CD4-positive, CD25-positive, alpha-beta regulatory T cell (primary cell): ENCODE measurements at places on chromosomes 6 and 20. TPM values are rescaled to one million over a fixed set of nuclear protein-coding genes. Genes with fewer than 3 reads are reported as not detected.

DEFB129 gene
- not detected for polyA plus RNA-seq

GRCh38 chr6:32222333-32223230 is 1.3 kb downstream of the NOTCH4 start:
- no peaks in the 10 kb centered on the region for H3K4me1 ChIP-seq
- H3K27me3 ChIP-seq: no peaks in the 10 kb centered on the region
- no peaks in the 10 kb centered on the region for H3K36me3 ChIP-seq
- DNase-seq: no peak

DNA sequence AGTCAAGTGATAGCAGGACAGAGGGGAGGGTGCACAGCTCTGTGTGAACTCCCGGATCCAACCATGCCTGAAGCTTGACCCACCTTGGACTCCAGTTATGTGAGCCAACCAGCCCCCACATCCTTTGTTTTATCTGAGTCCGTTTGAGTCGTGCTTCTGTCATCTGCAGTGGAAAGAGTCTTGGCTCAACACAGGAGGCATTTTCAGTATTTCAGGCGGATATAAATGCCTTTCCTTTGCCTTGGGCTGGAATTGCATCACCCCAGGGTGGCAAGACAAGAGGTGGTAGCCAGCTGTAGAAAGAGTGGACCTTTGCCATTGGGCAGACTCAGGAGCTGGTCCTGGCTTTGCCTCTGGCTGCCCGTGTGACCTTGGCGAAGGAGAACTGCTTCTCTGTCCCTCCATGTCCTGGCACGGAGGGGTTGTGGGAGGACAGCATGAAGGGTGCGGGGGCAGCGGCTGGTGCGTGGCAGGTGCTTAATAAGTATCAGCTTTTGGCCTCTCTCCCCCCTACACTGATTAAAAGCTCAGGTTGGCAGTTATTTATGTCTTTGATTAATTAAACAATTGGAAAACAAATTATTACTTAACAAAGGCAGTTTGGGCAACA is 42.6 kb upstream of the APCDD1L start:
- no peaks in the 10 kb centered on the region for H3K4me1 ChIP-seq
- no peak overlapping the region for H3K27ac ChIP-seq
- H3K4me3 ChIP-seq: no peak overlapping the region
- H3K27me3 ChIP-seq: peaks cover 3% of the 10 kb centered on the region
- no peak for DNase-seq
- H3K36me3 ChIP-seq: no peaks in the 10 kb centered on the region

TGM3 gene
- not detected for polyA plus RNA-seq

- no peak overlapping the region for H3K4me3 ChIP-seq
- no peaks in the 10 kb centered on the region for H3K4me1 ChIP-seq
- no peaks in the 10 kb centered on the region for H3K36me3 ChIP-seq
Observed at GRCh38 chr6:35489995-35490791, 6.7 kb downstream of the TEAD3 start.

GRCh38 chr20:22962567-22963439 is 72.3 kb upstream of the SSTR4 start:
- no peak overlapping the region for H3K27ac ChIP-seq
- no peaks in the 10 kb centered on the region for H3K4me1 ChIP-seq
- H3K36me3 ChIP-seq: no peaks in the 10 kb centered on the region
- no peak overlapping the region for H3K4me3 ChIP-seq
- no peak for DNase-seq
